ENCODE measurements at places on chromosomes 16 and 17.

DNA sequence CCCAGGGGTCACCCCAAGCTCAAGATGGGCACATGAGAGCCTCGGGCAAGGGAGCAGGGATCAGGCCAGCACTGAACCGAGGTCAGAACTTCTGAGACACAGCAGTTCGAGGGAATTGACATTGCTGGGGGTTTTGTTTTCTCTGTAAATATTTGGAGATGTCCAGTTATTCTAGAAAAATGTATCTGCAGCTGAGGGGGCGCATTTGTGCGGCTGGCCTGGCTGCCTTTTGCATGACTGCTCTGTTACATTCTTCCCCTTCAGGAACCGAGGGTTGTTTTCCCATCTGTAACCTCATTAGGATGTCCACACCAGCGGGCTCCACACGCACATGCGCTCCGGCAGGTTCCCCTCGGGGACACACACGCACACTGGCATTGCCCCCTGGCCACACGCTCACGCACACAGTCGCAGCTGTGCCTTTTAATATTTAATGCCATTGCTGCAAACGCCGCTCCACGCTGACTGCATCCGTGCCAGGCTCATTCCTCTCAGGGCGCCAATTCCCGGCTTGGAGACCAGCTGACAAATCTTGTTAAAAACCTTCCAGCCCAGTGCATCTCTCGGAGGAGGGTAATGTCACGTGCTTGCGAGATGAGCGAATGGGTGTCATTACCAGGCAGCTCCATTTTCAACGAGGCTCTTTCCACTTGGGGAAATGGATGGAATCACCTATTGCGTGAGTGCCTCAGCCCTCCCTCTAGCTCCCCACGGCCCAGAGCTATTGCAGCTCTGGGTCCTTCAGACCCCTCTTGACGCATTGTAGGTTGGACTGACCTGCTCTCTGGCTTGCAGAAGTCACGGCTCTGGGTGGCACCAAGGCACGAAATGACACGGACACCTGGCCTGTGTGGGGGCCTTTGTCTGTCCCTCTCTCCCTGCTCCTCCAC lies 13.1 kb downstream of the CCR7 start:
- DNase-seq: no peak

- DNase-seq: no peak
Observed at GRCh38 chr16:8099586-8099985, 490.7 kb downstream of the TMEM114 start.

DNA sequence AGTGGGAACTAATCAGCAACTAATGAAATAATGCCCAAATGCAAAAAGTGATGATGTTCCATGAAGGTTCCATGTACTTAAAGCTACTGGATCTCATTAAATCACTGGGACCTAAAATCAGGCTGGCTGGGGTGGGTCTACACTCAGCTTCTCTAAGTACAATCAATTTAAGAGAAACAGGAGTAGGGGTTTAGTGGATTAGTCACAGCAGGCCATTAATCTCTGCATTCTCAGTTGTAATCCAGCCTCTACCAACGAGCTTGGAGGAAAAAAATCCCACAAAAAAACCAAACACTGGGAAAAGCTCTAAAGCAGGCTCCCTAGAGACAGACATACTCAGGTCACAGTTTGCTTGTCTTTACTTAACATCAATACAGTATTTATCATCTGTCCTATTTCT lies 15.0 kb downstream of the CA10 start:
- no peak for DNase-seq

- no peak for DNase-seq
Observed at GRCh38 chr16:55393991-55394390, 70.0 kb downstream of the IRX6 start.

- no peak for DNase-seq
Observed at GRCh38 chr17:43011728-43012472, 5.3 kb downstream of the IFI35 start.

GRCh38 chr17:64245218-64246145 lies 17.6 kb downstream of the TEX2 start:
- DNase-seq: no peak

- peak; percentile 69 for DNase-seq
Observed at GRCh38 chr17:36544044-36544306, 744 bp upstream of the GGNBP2 start.

All from MM.1S (cell line).